ENCODE measurements at places on chromosomes 7 and 10.

DNA sequence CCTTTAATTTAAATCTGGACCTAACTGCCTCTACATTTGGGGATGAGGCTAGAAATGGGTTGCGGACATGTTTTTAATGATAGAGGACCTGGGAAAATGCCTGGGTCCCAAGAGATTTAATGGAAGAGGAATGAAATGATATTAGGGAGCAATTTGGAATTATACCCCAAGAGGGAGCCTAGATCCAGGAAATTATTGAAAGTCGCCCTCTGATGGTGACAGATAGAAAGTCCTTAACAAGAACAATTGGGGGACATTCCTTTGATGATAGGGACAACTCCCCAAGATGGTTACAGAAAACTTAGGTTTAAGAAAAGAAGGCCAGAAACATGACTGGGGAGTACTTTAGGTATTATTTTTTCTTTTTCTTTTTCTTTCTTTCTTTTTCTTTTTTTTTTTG is 9.5 kb upstream of the TSGA13 start:
- peak; percentile 59 for DNase-seq

- DNase-seq = peak; percentile 14
Observed at GRCh38 chr7:13910805-13911551, 78.5 kb downstream of the ETV1 start.

DNA sequence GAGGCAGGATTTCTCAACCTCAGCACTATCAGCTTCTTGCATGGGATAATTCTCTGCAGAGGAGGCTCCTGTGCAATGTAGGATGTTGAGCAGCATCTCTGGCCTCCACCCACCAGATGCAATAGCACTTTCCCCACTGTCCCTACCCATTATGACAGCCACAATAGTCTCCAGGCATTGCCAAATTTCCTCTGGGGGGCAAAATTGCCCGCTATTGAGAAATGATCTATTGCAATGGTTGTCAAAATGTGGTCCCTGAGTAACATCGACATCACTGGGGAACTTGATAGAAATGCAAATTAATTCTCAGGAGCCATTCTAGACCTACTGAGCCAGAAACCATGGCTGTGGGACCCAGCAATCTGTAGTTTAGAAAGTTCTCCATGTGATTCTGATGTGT is 7.0 kb downstream of the KCNK18 start:
- DNase-seq = no peak

- DNase-seq = no peak
Observed at GRCh38 chr7:2931034-2931415, 86.9 kb upstream of the GNA12 start.

All from fibroblast of mammary gland (primary cell).